B cell (primary cell): ENCODE measurements at places on chromosomes 16 and 17. TPM values are rescaled to one million over a fixed set of nuclear protein-coding genes. Genes with fewer than 3 reads are reported as not detected.

The PRAC1 gene
- not detected in 2 replicates for total RNA-seq

The LAT gene
- 10.6 and 11.5 TPM in 2 replicates for total RNA-seq

The C16orf96 gene
- 0.66 and 0.79 TPM in 2 replicates for total RNA-seq

The MSI2 gene
- 196 and 222 TPM in 2 replicates for total RNA-seq

The HBA1 gene
- total RNA-seq: 261 and 283 TPM in 2 replicates

The CDRT15L2 gene
- total RNA-seq: not detected in 2 replicates

The PRR29 gene
- total RNA-seq: not detected in 2 replicates

The IL32 gene
- 2.0 and 2.3 TPM in 2 replicates for total RNA-seq
